ENCODE measurements at places on chromosomes 4 and X.

- no peak for DNase-seq
Measured at GRCh38 chr4:93771640-93772411, 56.7 kb upstream of the ATOH1 start.

DNA sequence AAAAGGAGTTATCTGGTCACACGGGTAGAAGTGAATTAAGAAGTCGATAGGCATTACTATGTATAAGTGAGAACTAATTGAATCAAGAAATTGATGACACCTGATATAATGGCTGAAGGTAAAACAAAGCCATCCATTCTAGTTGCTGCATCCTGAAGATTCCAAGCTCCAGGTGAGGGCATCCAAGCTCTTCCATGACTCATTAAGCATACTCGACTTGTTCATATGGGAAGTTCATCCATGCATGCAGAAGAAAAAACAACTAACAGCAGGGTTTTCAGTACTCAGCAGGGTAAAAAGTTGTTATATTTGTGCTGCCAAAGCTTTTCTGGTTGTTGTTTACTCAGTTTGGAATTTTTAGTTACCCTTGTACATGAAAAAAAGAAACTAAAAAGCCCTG, 508.0 kb upstream of the CXorf51A start:
- DNase-seq = no peak

GRCh38 chrX:48533165-48533564, 6.3 kb upstream of the TBC1D25 start:
- no peak for DNase-seq

DNA sequence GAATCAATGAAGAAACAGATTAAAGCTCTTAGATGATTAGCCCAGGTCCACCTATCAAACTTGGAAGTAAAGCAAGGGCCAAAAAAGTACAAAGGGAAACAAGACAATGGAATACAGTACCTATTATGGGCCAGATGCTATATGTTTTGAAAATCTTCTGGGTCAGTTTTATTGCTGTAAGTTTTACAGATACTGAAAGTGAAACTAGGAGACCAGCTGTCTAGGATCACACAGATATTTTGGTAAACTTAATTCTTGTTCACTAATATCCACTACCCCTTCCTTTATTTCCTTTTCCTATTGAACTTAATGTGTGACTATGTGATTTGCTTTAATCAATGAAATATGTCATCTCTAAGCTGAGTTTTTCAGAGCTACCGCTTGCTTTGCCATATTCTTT, 505.4 kb upstream of the PITX2 start:
- DNase-seq = no peak

DNA sequence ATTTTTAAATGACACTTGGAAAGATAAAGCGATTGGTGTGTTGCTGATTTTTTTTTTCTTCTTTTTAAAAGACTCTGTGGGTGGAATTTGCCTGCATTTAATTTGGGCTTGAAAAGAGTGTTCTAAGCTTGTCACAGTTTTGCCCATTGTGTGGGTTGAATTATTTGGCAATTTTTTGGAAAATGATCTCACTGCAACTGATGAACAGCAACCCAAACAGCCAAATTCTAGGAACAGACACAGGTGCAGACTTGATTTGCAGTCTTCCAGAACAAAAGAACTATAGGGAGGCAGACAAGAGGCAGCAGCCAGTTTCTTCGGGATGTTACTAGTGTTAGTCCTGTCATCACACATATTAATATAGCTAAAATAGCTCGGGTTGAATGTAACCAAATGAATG, 40.5 kb downstream of the CASP6 start:
- no peak for DNase-seq

All from activated CD8-positive, alpha-beta memory T cell treated with anti-CD3 and anti-CD28 coated beads, Interleukin-2, amount 50 U/mL, for 48 hours (primary cell).